ENCODE measurements at places on chromosomes 1 and 21.

GRCh38 chr1:162687870-162688269 lies 55.6 kb downstream of the DDR2 start:
- no peak for DNase-seq

DNA sequence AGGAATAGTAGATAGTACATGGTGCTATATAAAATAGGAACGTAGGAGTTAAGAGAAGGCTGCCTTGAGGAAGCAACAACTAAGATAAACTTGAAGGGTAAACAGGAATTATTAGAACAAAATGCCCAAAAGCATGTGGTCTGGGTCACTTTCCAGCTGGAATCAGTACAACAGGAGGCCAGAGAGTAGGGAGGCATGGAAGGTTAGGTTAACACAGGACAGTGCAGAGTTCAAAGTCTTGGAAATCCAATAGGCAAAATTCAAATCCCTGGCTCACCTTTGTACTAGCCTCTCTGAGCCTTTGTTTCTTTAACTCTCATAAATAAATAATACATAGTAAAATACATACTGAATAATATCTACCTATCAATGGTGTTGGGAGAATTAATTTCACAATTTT lies 69.0 kb upstream of the NEK7 start:
- no peak for DNase-seq

GRCh38 chr1:169753549-169753948 lies 19.7 kb upstream of the SELE start:
- DNase-seq, result no peak

DNA sequence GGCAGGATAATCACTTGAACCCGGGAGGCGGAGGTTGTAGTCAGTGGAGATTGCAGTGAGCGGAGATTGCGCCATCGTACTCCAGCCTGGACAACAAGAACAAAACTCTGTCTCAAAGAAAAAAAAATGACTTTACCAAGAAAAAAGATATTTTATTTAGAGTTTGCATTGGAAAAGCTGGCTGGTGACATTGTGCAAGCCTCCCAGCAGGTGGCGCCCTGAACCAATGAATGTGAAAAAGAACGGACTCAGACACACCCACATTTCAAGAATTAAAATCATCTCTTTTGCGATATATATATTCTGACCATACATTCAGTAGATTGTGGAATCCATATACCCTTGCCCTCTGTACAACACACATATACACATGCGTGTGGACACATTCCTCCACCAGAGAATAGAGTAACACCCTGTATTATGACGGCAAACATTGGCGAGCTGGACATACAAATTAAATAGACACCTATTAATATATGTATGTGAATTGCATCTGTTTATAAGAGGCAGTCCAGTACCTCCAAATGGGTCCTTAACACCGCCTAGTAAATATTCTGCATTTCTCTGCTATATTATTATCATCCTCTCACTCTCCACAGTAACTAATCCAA lies 39.0 kb upstream of the CADM3 start:
- peak; percentile 75 for DNase-seq

DNA sequence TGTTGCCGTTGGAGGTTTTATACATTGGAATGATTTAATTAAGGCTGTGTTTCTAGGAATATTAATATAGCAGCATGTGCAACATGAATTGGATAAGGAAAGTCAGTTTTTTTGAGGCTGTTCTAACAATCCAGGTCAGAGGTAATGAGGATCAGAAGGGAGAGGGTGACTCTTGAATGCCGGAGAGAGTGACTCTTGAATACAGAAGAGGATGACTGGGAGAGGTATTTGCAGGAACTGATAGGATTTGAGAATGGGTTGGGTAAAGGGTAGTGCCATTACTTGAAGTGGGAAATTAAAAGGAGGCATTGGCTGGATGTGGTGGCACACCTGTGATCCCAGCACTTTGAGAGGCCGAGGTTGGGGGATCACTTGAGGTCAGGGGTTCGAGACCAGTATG lies 55.6 kb upstream of the MACF1 start:
- DNase-seq, result no peak

DNA sequence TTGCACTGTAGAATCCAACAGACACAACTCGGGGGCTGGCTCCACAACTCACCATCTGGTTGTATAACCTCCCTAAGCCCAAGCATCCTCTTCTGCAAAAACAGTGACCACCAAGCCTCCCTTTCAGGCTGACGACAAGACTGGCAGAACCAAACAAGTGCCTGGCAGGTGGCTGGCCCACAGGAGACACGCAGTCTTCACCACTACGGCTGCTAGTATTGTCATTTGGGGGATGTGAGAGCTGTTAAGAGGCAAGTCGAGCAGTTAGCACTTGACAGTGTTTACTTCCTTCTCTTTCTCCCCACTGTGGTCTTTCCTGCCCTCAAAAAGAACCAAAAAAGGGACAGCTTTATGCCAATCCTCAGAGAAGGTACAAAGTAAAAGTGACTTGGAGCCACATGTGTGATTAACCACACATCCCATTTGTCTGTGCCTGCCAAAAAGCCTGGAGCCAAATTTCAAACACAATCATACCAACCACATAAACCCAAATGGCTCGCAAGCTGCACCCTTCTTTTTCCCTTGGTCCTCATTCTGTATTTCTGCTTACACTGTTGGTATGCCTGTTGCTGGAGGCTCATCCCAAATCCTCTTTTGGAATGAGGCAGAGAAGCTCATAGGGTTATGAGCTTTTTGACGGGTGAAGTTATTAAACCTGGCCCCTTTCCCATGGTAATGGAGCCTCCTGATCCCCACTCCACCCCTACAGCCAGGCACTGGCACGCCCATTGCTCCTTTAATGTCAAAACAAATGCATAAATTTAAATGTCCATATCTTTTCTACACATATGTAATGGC lies 94.1 kb downstream of the TGFBR3 start:
- DNase-seq, result no peak

DNA sequence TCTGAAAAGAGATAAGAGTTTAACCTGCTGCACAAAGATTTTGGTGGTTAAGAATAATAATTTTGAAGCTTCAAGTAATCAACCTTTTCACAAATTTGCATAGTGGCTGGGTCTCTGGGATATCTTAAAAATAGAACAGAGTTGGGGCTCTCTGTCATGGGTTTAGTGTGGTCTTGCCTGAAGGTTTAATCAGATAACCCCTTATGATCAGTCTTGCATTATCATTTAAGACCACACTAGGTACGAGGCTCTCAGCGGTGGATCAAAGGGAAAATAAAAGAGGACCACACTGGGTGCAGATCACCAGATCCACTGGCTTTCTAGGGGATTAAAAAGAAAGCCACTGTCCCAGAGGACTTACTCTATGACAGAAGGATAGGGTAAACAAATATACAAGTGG lies 19.5 kb downstream of the LRRC8C start:
- DNase-seq, result no peak

DNA sequence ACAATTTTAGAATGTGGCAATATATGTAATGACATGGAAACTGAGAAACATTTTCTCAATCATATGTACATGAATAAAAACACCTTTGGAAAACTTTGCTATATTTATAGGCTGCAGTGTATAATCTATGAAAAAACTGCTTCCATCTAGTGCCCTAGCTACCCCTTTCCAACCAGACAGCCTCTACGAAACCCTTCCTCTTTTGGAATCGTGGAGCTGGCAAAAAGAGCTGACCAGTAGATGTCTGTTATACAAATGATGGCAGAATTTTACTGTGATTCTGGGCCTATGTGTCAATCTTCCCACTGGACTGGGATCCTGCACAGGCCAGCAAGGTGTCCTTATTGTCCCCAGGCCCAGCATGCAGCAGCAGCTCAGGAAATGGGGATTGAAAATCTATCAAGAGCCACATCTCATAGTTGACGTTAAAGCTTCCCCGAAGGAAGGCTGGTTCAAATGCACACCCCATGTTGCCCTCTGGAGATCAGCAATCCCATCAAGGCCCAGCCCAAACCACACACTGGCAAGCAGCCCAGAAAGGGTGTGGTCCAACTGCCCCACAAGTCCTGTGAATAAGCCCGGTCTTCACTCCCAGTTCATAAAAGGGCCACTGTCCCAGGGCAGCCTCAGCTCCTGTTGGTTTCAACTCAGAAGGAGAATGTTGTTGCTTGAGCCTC lies 8.8 kb upstream of the FAM20B start:
- DNase-seq, result peak; percentile 85

DNA sequence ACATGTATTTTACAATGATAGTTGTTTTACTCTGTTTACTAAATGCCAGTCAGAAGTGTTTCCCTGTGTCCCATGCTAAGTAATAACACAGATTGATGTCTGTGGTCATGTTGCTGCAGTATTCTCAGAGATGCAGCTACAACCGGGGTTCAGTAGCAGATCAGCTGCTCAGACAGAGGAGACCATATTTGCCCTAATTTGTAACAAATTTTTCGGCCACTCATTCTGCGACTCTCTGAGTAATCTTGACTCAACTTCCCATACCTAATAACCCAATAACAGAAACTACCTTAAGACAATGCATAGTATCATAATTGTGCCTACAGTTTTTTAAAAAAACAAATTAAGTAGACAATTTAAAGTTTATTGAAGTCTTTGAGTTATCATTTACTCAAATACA lies 32.6 kb downstream of the NIBAN1 start:
- no peak for DNase-seq

DNA sequence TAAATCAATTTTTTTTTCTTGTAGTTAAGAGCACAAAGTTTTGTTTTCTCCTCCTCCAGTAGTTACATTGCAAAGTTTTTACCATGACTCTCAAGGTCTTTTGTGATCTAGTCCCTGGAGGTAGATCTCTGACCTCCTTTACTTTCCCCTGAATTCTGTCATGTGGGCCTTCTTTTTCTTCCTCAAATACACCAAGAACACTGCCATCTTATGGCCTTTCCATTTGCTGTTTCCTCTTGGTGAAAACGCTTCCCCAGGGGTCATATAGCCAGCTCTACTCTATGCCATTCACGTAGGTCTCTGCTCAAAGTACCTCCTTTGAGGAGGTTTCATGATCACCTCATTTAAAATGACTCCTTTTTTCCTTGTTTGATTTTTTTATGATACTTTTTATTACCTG lies 2.7 kb downstream of the DDX20 start:
- DNase-seq, result no peak

DNA sequence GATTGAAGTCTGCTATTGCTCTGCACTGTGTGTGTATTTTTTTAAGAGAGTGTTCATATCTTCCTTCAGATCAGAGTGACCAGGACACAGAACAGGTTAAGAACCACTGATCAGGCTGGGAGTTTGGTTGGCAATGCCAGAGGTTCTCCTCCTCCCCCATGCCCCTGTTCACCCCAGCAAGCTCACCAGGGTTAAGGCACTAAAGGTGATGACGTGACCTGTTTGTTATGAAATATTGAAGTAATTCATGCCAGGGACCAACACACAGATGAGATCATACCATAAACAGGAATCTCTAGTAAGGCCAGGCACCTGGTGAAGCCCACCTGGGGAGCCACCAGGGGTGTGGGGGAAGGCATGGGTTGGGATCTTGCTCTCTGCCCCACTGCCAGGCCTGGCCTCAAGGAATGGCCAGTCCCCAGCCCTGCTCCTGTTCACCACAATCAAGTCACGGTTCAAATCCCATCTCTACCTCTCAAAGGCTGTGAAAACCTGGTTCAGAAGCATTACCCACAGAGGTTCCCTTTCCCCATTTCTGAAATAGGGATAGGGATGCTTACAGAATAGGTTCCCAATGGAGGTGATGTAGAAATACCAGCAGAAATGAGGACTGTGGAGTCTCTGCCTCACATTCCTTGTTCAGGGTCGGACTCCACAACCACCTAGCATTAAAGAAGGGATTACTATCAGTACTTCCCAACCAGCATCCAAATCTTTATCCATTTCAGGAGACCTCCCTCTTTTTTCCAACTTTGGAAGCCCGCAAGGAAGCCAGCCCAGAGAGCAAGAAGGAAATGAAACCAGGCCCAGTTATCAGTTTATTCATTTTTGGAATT lies 2.4 kb downstream of the ID3 start:
- no peak for DNase-seq

DNA sequence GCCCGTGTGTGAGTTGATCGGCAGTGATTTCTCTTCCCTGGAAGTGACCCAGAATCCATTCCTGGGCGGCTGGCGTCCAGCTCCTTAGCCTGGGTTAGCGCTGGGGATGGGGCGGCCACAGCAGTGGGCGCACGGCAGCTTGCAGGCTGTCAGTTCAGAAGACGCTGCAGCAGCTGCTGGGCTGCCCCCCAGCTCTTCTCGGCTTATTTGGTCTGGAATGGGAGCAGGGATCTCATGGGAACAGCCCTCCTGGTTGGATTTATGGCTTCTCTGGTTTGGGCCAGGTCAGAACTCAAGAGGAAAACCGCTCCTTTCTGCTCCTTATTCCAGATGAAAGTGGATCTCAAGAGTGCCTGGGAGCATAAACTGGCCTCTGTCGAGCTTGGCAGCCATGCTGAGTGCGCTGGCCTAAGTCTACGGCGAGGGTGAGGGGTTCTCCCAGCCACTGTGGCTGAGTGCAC lies 148.2 kb downstream of the PRDM16 start:
- no peak for DNase-seq

DNA sequence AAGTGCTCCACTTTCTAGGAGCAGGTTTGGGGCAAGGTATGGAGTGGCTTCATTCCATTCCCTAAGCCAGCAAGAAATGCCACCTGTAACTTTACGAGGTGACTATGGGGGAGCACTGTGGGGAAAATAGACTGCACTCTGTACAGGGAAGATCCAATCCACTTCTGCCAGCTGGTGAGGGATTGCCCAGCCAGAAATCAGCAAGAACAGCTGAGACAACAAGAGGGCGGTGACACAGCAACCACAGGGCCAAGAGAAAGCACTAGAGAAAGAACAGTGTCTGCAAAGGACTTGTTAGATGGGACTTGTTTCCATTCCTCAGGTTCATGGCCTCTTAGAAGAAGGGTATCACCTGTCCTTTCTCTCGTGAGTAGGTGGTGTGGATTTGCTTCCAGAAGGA lies 19.6 kb downstream of the CAPN8 start:
- DNase-seq, result no peak

DNA sequence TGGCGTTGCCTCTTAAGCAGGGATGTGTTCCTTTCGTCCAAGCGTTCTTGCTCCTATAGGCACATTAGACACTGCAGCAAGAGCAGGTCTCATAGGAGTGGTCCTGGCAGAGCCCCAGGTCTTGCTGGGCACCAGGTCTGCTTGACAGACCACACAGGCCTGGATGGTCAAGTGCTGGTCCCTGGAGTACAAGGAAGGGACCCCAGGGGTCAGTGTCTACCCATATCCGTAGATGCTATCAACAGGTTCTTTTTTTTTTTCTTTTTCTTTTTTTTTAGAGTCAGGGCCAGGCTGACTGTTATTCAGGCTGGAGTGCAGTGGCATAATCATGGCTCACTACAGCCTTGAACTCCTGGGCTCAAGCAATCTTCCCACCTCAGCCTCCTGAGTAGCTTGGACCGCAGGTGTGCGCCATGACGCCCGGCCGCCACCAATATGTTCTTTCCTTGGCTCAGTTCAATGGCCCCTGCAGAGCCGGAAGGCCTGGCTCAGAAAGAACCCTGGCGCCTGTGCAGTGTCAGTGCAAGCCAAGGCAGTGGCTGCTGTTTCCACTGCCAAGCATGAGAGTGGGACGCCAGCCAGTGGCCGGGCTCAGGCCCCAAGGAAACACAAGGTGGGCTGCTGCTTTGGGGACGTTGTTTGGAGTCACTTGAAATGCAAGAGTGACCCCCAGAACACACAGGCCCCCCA lies 10.0 kb upstream of the TNFRSF8 start:
- DNase-seq, result no peak

Measured in suppressor macrophage (primary cell).